ENCODE measurements at places on chromosomes 2 and 18. TPM values are rescaled to one million over a fixed set of nuclear protein-coding genes. Genes with fewer than 3 reads are reported as not detected.

DNA sequence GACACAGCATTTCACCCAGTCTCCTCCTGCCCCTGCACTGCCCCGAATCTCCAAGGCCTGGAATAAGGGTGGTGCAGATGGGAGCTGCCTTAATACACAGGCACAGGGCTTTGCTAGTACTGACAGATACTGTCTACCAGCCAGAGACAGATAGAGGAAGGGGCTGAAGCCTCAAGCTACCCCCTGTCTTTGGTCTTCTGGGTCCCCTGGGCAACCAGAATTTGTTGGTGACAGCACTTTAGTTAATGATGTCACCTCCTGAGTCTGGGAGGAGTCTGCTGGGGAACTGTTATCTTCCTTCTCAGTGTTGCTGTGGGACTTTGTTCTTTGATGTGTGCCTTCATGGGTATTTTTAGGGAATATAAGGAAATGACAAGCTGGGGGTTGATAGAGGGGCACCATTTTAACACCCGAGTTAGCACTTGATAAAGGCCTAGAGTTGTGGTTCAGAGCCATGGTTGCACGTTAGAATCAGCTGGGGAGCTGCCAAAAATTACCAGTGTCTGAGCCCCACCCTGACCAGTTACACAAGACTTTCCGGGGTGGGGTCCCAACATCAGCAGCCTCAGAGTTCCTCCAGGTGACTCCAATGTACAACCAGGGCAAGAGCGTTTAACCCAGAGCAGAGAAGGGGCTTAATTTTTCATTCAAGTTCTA is 136.8 kb downstream of the SMAD7 start:
- H3K27ac ChIP-seq: no peak overlapping the region
- peak; percentile 11 for DNase-seq
- no peaks in the 10 kb centered on the region for H3K36me3 ChIP-seq

DNA sequence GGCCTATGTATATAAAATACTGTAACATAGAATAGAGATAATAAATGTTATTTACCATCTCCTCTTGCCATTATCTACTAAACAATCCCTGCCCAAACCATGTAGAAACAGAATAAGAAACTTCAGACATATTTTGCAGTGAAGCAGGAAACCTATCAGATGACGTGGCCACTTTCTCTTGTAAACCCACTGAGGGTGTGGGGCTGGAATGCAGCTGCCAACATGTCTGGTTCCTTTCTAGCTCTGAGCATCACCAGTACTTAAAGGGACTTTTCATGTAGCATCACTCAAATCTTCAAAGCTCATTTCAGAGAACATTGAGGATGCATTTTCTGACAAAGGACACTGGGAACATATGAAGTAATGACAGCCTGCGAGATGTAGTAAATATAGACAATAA is 251.8 kb downstream of the LPIN1 start:
- no peak overlapping the region for H3K27ac ChIP-seq
- no peak overlapping the region for H3K4me3 ChIP-seq
- H3K36me3 ChIP-seq: no peaks in the 10 kb centered on the region
- H3K4me1 ChIP-seq: no peaks in the 10 kb centered on the region

DNA sequence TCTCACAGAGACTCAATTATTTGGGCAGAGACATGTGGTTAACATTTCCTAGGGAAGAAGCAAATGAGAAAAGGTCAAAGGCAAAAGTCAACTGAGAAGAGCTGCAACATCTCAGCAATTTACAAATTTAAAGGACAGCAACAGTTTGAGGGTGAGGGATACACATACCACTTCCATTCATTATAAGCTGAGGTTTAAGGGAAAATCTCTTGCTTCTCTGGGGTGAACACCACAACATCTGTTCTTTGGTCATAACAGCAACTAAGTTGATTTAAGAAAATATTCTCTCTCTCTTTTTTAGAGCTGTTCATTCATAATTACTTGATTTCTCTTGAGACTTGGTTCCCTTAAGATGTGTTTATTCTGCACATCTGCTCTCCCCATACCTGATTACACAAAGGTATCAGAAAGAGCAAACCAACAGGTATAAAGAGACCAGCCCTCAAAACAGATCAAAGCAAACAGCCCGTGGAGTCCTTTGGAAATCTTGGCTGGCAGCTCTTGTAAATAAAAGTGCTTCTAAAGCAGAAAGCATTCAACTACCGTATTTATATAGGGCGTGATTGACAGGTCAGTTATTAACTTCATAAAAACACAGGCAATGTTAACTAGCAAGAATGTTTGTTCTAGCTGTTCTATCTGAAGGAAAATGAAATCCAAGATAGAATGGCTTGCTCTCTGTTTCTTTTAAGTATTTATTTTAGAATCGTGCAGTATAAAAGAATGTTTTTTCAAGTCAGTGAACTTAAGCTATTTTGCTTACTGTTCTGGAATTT is 132.8 kb downstream of the THADA start:
- no peak overlapping the region for H3K4me3 ChIP-seq
- H3K36me3 ChIP-seq: no peaks in the 10 kb centered on the region
- no peaks in the 10 kb centered on the region for H3K27me3 ChIP-seq
- H3K4me1 ChIP-seq: peaks cover 37% of the 10 kb centered on the region

Gene MARCO
- total RNA-seq: not detected

Gene IL1R1
- total RNA-seq: 94.9 TPM
